ENCODE measurements at places on chromosomes 4 and X. TPM values are rescaled to one million over a fixed set of nuclear protein-coding genes. Genes with fewer than 3 reads are reported as not detected.

Gene P2RY10
- not detected for total RNA-seq

Gene CXCL11
- not detected for total RNA-seq

Gene KIT
- 4.0 TPM for total RNA-seq

Gene CFP
- not detected for total RNA-seq

Gene SMIM31
- 0.78 TPM for total RNA-seq

Gene ENPEP
- total RNA-seq: 4.0 TPM

Gene CACNA1F
- 0.26 TPM for total RNA-seq

Gene MAOA
- 118 TPM for total RNA-seq

Gene HTRA3
- 4.2 TPM for total RNA-seq

DNA sequence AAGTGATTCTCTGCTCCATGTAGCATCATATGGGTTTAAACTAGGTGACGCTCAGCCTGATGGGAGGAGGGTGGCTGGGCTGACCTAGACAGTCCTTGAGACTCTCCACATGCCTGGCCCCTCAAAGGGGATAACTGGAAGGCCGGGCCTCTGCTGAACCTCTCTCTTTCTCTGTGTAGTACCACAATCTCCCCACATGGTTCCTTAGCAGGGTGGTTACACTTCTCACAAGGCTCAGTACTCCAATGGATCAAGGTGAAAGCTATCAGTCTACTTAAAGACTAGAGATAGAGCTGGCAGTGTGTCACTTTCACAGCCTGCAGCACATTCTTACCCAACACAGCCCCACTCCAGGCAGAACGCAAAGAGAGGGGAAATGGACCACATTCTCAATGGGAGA lies 80.4 kb downstream of the LDB2 start:
- no peaks in the 10 kb centered on the region for H3K27me3 ChIP-seq
- no peaks in the 10 kb centered on the region for H3K36me3 ChIP-seq
- no peak for DNase-seq
- H3K4me3 ChIP-seq: no peak overlapping the region
- H3K27ac ChIP-seq: no peak overlapping the region

- H3K4me1 ChIP-seq: no peaks in the 10 kb centered on the region
- H3K27ac ChIP-seq: no peak overlapping the region
- H3K36me3 ChIP-seq: no peaks in the 10 kb centered on the region
- no peak for DNase-seq
Observed at GRCh38 chr4:156545003-156545785, 426.4 kb downstream of the PDGFC start.

GRCh38 chrX:50471390-50471789 lies 765 bp upstream of the DGKK start:
- DNase-seq: no peak
- H3K27ac ChIP-seq: no peak overlapping the region
- H3K27me3 ChIP-seq: no peaks in the 10 kb centered on the region
- H3K4me3 ChIP-seq: no peak overlapping the region
- no peaks in the 10 kb centered on the region for H3K36me3 ChIP-seq
- peaks cover 5% of the 10 kb centered on the region for H3K4me1 ChIP-seq

DNA sequence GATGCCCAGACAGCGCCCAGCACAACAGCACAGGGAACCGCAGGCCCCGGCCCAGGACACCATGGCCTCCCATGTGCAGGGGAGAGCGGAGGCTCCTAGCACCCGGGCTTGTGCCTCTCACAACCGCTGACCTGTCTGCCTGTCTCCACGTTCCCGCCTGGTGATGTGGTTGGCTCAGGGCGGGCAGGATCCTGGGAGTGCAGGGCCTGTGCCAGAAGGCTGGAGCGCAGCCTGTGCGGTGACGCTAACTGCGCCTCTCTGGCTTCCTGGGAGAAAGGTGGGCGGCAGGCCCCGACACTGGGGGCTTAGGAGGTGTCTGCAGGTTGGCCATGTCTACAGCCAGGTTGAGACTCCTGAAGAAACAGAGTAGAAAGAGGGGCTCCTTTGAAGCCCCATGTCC lies 48.7 kb downstream of the CPZ start:
- H3K27ac ChIP-seq: no peak overlapping the region
- no peaks in the 10 kb centered on the region for H3K4me1 ChIP-seq
- H3K36me3 ChIP-seq: no peaks in the 10 kb centered on the region
- DNase-seq: no peak
- no peak overlapping the region for H3K4me3 ChIP-seq

DNA sequence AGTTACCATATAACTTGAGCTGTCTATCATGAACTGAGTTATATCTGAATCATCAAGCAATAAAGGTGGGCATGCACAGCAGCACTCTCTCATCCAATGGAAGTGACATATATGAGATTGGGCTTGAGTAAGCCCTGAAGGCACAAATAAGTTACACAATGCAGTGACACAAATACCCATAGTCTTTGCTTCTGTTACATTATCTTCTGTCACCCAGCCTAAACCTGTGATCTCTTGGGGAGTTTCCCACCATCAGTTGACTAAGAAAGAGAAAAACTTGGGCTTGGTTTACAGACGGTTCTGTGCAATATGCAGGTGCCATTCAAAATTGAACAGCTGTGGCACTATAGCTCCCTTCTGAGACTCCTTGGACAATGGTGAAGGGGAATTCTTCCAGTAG lies 138.8 kb upstream of the IL15 start:
- no peak overlapping the region for H3K4me3 ChIP-seq
- DNase-seq: no peak
- no peaks in the 10 kb centered on the region for H3K36me3 ChIP-seq
- H3K27ac ChIP-seq: no peak overlapping the region
- no peaks in the 10 kb centered on the region for H3K4me1 ChIP-seq

DNA sequence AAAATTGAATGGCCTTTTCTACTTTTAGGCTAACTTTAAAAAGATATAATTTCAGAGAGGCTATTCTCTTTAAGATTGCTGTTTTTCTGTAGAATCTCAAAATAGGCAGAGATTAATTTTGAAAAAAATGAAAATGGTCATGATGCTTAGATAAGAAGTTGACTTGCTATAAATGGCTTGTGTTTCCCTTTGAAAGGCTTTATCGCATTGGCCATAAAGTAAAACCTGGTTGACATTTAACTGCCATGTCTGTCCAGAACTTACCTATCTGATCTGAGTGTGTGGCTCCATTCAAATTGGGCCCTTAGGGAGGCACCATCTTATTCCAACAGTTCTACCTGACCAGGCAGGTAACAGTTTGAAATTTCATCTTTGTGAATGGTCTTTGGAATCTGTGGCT lies 56.1 kb downstream of the AFF2 start:
- no peaks in the 10 kb centered on the region for H3K36me3 ChIP-seq
- no peaks in the 10 kb centered on the region for H3K27me3 ChIP-seq
- DNase-seq: no peak
- H3K4me3 ChIP-seq: no peak overlapping the region

GRCh38 chrX:134948333-134949241 lies 42.2 kb upstream of the SMIM10 start:
- no peaks in the 10 kb centered on the region for H3K27me3 ChIP-seq
- H3K27ac ChIP-seq: no peak overlapping the region
- no peaks in the 10 kb centered on the region for H3K4me1 ChIP-seq
- H3K4me3 ChIP-seq: no peak overlapping the region
- no peak for DNase-seq

GRCh38 chr4:148007314-148007760 lies 275.4 kb downstream of the ARHGAP10 start:
- H3K36me3 ChIP-seq: no peaks in the 10 kb centered on the region
- H3K4me1 ChIP-seq: no peaks in the 10 kb centered on the region
- no peak overlapping the region for H3K4me3 ChIP-seq
- DNase-seq: no peak
- no peak overlapping the region for H3K27ac ChIP-seq

DNA sequence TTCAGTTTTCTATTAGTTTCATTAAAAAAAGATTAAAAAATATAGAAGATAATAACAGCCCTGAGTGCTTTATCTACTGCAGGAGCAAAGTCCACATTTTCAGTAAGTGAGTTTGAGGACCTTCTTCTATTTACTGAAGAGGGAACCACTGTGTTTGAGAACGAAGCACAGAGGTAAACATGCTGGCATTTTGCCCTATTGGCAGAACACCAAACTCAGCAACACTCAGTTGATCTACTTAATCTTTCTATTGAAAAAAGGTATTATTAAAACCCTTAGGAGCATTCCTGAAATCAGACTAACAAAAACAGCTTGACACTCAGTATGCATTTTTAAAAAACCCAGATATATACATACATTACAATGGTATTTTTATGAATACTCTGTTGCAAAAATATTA lies 1496.7 kb downstream of the TECRL start:
- DNase-seq: peak; percentile 10
- no peaks in the 10 kb centered on the region for H3K36me3 ChIP-seq
- no peak overlapping the region for H3K4me3 ChIP-seq
- no peak overlapping the region for H3K27ac ChIP-seq
- no peaks in the 10 kb centered on the region for H3K4me1 ChIP-seq

DNA sequence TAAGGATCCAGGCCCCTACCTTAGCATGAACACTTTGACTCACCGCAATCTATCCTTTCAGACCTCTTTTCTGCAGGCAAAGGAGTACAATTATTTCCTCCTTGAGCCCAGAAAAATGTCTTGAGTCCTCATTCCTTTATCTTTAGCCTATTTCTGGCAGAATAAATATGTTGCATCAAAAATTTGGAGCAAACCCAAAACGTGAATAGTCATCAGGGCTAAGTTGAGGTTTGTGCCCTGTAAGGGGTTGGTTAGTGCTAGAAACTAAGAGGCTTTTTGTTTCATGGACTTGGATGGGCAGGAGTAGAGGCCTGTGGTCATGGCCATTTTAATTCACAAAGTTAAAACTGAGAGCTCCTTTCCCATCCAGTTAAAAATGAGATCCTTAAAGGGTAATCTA lies 460.3 kb downstream of the GBA3 start:
- H3K27me3 ChIP-seq: no peaks in the 10 kb centered on the region
- no peak for DNase-seq
- no peak overlapping the region for H3K4me3 ChIP-seq

DNA sequence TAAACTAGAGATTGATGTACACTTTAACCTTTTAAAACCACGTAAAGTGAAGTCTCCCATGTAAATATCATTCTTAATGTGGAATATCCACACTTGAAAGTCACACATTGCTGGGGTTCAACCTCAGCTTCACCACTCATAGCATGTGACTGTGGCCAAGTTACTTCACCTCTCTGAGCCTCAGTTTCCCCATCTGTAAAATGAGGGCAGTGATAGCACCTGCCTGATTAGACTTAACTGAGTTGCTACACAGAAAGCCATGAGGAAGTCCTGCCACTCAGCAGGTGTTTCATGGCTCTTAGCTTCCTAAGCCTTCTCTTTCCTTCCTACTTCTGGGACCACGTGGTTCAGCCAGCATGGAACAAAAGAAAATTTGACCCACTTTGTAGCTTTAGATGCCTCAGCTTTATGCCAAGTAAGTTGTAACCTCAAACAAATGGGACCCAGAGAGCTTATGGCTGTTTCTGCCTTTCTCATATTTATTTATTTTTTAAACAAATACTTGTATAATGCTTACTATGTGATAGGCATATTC lies 277.3 kb upstream of the KLF3 start:
- H3K27me3 ChIP-seq: no peaks in the 10 kb centered on the region
- H3K4me1 ChIP-seq: peaks cover 51% of the 10 kb centered on the region
- no peak for DNase-seq
- H3K4me3 ChIP-seq: no peak overlapping the region

GRCh38 chr4:70772929-70773555 lies 51.3 kb downstream of the RUFY3 start:
- H3K36me3 ChIP-seq: no peaks in the 10 kb centered on the region
- DNase-seq: no peak
- no peak overlapping the region for H3K27ac ChIP-seq
- H3K4me3 ChIP-seq: no peak overlapping the region
- H3K4me1 ChIP-seq: no peaks in the 10 kb centered on the region

DNA sequence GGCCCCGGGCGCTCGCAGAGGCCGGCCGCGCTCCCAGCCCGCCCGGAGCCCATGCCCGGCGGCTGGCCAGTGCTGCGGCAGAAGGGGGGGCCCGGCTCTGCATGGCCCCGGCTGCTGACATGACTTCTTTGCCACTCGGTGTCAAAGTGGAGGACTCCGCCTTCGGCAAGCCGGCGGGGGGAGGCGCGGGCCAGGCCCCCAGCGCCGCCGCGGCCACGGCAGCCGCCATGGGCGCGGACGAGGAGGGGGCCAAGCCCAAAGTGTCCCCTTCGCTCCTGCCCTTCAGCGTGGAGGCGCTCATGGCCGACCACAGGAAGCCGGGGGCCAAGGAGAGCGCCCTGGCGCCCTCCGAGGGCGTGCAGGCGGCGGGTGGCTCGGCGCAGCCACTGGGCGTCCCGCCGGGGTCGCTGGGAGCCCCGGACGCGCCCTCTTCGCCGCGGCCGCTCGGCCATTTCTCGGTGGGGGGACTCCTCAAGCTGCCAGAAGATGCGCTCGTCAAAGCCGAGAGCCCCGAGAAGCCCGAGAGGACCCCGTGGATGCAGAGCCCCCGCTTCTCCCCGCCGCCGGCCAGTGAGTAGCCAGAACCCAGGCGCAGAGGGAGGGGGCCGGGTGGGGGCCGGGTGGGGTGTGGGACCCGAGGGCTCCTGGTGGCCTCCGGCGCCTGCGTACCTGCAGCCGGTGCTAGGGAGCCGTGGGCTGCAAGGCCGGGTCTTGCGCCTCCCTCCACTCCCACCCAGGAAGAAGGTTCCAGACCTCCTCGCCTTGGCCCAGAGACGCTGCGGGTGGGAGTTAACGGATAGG lies 534 bp downstream of the MSX1 start:
- H3K4me3 ChIP-seq: no peak overlapping the region
- peaks cover 50% of the 10 kb centered on the region for H3K4me1 ChIP-seq
- DNase-seq: no peak
- H3K27me3 ChIP-seq: peaks cover 72% of the 10 kb centered on the region
- peak overlapping the region; percentile 14 for H3K27ac ChIP-seq

GRCh38 chr4:111464251-111465045 lies 680.8 kb upstream of the FAM241A start:
- no peaks in the 10 kb centered on the region for H3K27me3 ChIP-seq
- no peak overlapping the region for H3K4me3 ChIP-seq
- no peaks in the 10 kb centered on the region for H3K36me3 ChIP-seq
- no peak overlapping the region for H3K27ac ChIP-seq

GRCh38 chrX:22249371-22249770 lies 23.3 kb upstream of the CBLL2 start:
- no peak overlapping the region for H3K27ac ChIP-seq
- no peak overlapping the region for H3K4me3 ChIP-seq
- H3K36me3 ChIP-seq: no peaks in the 10 kb centered on the region
- H3K27me3 ChIP-seq: no peaks in the 10 kb centered on the region
- no peaks in the 10 kb centered on the region for H3K4me1 ChIP-seq

DNA sequence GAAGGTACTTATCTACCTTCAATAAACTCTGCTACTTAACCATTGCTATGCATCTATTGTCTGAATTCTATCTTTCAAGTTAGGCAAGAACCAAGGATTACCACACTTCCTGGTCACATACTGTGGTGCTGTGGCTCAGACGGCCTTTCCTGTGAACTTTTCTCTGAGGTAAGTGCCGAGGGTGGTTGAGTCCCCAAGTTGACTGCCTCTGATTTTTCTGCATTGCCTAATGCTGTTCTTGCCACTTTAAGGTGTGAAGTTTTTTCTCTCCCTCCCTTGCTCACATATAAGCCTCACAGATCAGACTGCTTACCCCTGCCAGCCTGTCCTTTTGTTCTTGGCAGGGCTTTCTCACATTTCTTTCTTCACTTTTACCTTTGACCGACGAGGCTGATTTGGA lies 348.0 kb upstream of the POU3F4 start:
- H3K36me3 ChIP-seq: no peaks in the 10 kb centered on the region
- H3K27me3 ChIP-seq: no peaks in the 10 kb centered on the region
- no peak overlapping the region for H3K4me3 ChIP-seq
- H3K27ac ChIP-seq: no peak overlapping the region
- H3K4me1 ChIP-seq: no peaks in the 10 kb centered on the region

GRCh38 chrX:152900937-152901445 lies 3.1 kb downstream of the ZNF185 start:
- H3K4me3 ChIP-seq: no peak overlapping the region
- no peak for DNase-seq
- H3K27ac ChIP-seq: no peak overlapping the region

All from body of pancreas (tissue), 4 donors.